Stimulated activated CD4-positive, alpha-beta T cell treated with anti-CD3 and anti-CD28 coated beads, Interleukin-15, amount 100 ng/mL, for 24 hours (primary cell): ENCODE measurements at places on chromosomes 11 and 22.
A peak's percentile ranks its signal among the peaks of the same experiment; 100 is the strongest.

- peak; percentile 65 for DNase-seq
Measured at GRCh38 chr11:18727479-18728236, 1.7 kb upstream of the IGSF22 start.

DNA sequence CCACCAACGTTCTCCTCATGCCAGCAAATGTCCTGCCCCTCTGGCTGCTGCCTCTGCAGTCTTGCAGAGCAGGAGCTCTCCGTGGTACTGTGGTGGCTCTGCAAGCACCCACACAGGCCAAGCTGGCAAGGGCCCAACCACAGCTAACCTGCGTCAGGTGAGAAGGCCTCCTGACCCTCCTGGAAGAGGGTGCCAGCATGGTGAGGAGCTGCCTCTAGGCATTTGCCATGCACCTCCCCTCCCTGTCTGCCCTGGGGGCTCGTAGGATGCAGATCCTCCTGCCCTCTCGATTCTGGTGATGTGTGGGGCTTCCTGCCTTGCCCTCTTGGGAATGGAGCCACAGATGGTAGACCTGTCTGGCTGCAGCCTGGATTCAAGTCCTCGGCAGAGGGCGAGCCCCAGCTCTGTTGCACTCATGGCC is 1408.8 kb downstream of the TBC1D22A start:
- DNase-seq = no peak

DNA sequence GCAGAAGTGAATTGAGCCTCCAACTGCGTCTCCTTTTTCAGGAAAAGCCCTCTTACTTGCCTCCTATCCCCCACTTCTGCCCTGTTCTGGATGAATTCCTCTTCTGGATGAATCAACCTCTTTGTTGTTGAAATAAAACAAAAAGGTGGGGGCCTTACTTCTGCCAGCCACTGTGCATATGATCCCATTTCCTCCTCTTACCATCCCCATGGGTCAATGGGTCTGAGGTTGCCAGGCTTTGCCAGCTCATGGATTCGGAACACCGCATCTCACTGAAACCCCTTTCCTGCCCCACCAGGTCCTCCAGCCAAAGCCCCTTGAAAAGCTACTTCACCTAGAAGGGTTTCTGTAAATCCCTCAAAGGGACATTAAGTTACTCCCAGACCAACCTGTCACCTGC is 3.7 kb upstream of the CHST1 start:
- DNase-seq = no peak

- DNase-seq = no peak
Measured at GRCh38 chr11:91209306-91209705, 986.5 kb upstream of the CHORDC1 start.

DNA sequence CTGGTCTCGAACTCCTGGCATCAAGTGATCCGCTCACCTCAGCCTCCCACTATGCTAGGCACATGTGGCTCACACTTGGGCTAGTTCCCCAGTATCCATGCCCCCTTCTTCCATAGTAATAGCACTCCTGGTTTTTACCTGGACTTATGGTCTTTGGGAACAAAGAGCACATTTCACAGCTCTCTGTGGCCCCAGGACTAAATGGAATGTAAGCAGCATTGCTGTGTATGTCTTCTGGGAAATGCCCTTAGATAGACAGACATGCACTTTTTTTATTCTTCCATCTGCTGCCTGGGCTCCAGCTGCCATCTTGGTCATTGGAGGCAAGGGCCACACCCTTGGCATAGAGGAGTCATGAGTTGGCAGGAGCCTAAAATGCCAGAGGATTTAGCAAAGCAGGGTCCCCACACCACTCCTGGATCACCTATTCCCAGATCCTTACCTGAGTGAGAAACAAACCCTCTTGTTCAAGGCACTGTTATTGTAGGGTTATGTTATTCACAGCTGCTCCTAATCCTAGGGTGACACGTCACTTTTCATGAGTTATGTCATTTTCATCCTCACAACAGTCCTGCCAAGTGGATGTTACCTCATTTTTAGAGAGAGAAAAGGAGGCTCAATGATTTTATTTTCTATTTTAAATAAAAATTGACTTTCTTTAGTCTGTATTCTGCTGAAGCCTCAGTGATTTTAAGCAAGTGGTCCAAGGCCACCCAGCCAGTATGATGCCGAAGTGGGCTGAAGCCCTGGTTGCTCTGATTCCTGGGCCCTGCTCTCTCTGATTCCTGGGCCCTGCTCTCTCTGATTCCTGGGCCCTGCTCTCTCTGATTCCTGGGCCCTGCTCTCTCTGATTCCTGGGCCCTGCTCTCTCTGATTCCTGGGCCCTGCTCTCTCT is 15.7 kb upstream of the GDPD5 start:
- DNase-seq = no peak

DNA sequence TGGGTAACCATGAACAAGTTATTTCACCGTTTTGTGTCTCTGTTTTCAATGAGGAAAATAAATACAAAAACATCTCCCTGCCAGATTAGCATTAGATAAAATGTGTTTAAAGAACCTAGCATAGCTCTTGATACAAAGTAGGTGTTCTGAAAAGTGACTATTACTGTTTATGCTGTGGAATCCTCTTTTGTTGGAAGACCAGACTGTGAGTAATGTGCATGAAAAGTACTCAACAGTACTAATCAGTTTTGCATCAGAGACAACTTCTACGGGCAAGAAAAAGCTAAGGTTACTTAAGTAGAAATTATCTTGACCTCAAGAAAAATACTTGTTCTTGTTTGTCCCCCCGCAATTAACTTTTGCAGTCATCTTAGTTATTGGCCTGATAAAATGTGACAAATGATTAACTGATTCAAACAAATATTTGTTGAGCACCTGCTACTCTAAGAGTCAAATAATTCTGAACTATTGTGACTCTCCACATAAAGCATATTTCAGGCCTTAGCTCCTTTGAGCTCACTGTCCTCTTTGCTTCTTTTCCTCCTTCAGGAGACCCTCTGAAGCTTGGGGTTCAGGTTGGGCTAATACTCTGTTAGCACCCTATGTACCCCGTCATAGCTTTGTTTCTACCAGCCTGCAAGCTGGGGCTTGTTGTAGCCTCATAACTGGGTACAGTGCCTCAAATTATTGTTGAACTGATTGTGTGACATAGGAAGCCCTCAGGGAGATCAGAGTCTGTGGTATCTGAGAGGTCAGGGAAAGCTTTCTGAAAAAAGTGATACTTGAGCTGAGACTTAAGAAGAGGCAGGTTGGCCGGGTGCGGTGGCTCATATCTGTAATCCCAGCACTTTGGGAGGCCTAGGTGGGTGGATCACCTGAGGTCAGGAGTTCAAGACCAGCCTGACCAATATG is 24.5 kb downstream of the DIXDC1 start:
- DNase-seq = no peak

DNA sequence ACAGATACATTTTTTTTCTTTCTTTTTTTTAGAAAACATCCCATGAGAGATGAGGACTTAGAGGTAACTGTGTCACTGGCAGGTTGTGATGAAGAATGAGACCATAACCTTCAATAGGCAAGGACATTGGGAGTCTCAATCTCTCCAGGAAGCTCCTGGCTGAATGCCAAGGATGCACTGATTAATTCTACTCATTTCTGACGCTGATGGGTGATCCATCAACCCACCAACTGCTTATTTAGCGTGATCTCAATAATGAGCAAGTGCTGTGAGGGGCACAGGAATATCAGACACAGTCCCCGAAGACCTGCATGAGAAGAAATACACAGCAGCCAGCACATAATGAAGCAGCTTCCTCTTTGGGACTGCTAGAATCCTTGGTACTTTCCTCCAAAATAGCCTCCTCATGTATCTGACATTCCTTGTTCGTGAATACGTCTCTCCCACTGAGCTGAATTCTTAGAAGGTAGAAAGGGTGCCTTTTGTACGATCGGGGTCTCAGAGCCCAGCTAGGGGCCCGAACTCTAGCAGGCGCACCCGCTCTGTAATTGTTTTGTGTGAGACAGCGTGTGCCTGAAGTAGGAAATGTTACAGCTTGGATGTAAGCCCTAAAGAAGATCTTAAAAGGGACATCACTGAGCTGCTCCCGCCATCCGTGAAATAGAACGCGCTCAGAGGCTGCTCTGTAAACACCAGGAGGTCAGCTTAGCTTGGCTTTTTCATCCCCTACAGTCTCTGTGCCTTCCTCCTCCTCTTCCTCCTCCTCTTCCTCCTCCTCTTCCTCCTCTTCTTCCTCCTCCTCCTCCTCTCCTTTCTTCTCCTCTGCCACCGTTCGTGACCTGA is 7.2 kb downstream of the CLMP start:
- DNase-seq = no peak

DNA sequence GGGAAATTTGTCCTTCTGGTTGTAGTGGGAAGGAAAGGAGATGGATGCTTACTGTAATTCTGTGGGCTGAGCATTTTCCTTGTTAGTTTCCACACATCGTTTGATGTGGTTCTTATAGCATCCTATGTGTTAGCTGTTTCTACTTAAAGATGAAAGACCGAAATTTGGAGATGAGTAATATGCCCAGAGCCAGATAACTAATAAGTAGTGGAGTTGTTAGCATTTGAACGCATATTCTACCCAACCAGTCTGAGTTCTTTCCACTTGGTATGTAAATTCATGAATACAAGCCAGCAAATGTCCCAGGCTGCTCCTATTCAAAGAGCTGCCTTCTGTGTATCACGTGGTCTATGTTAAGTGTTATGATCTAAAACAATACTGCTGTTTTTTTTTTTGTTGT is 14.6 kb downstream of the SPECC1L start:
- DNase-seq = peak; percentile 12

DNA sequence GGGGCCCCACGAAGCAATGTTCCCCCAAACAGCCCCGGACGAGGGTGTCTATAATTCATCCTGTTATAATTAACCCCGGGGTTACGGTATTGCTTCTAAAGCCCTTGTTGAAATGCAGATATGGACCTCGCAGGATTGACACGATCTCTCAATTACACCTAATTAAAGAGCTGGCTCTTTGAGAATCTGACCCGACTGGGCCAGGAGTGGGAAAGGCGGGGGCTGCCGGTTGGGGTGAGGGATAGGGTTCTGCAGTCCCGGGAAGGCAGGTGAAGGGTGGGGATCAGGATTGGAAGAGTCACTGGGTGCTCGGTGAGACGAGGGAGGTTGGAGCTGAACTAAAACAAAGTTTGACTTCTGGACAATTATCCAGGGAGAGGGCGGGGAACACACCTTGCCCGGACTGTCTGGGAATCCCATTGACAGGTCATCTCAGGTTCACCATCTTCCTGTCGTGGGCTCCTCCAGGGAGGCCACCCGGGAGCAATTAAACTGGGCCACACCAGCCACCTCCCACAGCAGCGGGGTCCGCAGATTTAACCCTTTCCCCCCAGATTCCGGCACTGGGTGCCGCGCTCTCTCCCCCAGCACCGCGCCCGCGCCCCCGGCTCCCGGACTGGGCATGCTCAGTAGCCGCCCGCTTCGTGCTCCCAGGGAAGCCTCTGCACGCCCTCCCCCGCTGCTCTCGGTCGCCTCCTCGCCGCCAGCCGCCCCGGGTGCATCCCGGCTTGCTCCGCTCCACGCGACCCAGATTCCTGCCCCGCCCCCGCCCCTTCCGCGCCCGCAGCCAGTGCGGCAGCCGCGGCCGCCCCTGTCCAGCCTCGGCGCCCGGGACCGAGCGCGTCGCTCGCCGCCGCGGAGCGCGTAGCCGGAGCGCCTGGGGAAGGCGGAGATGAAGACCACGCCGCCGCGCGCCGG is at the start of gene ELMOD1:
Gene ELMOD1 (plus strand): TSS at position 688 of the 918 bp plus-strand sequence. CDS start 27,043 bp downstream, outside the sequence.
- peak; percentile 63 for DNase-seq

DNA sequence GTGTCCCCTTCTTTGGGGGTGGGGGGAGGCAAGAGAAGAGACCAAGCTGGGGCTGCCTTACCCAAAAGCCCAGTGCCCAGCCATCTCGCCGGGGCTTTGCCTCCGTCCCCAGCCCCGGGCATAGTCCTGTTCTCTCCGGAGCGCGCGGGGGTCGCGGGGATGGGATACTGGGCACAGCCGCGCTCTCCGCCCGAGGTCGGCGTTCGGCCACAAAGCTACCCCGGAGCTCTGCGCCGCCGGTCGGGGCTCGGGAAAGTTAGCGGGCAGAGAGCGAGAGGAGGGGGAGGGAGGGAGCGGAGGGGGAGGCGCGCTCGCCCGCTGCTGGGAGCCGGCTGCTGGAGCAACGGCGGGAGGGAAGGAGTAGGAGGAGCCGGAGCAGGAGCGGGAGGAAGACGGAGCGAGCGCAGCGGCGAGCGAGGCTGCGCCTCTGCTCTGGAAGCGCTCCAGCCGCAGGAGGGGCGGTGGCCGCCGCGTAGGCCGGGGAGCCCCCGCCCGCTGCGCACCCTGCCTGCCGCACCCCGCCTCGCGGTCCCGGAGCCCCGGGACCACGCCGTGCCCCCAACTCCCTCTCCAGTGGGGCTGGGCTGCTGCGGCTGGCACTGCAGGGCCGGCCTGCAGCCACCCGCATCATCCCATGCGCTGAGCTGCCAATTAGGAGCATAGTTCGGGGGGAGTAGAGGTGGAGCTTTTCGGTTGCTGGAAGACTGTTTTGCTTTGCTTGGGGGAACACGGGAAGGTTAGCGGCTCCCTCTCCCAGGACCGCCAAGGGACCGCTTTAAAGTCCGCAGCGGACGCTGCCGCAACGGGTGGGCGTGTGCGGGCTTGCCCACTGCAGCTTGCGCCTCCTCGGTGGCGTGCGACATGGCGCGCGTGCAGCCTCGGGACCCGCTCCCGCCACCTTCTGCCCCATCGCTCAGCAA is at the start of gene SCN4B:
Gene SCN4B (minus strand): TSS at position 272 of the 920 bp plus-strand sequence. CDS start 150 bp downstream, at position 122.
- DNase-seq = peak; percentile 47

GRCh38 chr11:19953909-19954308 is 206.4 kb downstream of the DBX1 start:
- no peak for DNase-seq

DNA sequence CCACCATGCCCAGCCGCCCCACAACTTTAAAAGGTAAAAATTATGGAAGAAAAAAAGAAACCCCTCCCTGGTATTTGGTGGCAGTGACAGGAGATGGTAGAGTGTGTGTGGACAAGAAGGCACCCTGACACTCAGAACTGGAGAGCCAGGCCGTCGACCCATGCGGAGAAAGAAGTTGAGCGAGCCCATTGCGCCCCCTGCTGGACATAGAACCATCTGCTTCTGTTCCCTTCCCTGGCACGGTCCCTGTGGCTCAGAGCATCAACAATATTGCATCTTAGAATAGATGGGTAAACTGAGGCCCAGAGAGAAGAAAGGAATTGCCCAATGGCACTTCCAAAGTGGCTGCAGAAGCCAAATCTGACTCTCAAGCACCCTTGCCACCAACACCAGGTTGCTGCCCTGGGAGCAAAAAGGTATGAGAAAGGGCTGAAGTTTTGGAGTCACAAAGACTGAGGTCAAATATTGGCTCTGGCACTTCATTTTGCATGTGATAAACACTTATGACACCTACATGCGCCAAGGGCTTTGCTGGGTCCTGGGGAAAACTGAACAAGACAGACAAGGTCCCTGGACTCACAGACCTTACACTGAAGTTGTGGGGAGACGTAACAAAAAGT is 8.6 kb downstream of the MRPL11 start:
- peak; percentile 87 for DNase-seq

DNA sequence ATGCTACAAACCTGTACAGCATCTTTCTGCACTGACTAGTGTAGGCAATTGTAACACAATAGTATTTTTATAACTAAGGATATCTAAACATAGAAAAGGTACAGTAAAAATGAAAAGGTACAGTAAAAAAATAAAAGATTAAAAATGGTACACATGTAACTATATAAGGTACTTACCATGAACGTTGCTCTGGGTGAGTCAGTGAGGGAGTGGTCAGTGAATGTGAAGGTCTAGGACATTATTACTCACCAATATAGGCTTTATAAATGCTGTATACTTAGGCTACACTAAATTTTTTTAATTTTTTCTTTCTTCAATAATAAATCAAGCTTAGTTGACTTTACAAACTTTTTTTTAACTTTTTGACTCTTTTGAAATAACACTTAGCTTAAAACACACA is 59.9 kb downstream of the EIF3M start:
- DNase-seq = no peak

- no peak for DNase-seq
Measured at GRCh38 chr11:70762810-70763209, 364.5 kb downstream of the CTTN start.
